Substantia nigra (tissue), 51 donors: ENCODE measurements at places on chromosomes 7 and 10.

- DNase-seq, result no peak
These were observed 1.0 kb upstream of the ENO4 start for GRCh38 chr10:116848032-116848943.

- no peak for DNase-seq
These were observed 1157.4 kb upstream of the AUTS2 start for GRCh38 chr7:68440866-68441265.

GRCh38 chr10:97018251-97019212, 167.2 kb downstream of the SLIT1 start:
- no peak for DNase-seq

DNA sequence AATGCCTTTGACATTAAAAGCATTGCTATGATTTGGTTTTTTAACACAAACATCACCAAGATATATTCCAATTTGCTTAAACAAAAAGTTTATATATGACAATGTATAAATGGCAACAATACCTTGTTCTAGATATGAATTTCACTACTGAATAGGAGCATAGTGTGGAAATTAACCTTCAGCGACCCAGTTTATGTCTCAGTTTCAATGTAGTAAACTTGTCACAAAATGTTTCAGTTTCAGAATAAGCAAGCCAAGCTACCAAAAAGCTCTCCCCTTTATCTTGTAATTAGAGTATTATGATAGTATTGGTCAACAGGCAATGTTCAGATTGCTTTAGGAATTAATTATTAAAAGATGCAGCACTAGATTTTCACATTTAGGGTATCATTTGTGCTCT, 99.6 kb upstream of the PCDH15 start:
- DNase-seq, result no peak

DNA sequence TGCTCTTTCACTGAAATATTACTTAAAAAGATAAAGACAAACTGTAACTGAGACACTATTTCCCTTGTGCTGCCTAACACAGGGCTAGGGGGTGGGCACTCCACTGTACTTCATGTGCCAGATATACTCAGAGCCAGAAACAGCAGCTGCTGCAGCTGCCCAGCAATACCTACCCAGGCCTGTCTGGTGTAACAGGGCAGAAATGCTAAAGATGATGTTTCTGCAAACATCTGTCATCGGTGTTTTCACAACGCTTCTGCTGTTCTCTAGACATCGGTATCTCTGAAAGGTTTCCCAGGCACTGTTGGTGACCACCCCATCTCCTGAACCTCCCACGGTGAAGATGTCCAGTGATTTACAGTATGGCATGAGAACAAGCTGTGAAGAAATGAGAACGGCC, 42.7 kb downstream of the LAMB1 start:
- no peak for DNase-seq

DNA sequence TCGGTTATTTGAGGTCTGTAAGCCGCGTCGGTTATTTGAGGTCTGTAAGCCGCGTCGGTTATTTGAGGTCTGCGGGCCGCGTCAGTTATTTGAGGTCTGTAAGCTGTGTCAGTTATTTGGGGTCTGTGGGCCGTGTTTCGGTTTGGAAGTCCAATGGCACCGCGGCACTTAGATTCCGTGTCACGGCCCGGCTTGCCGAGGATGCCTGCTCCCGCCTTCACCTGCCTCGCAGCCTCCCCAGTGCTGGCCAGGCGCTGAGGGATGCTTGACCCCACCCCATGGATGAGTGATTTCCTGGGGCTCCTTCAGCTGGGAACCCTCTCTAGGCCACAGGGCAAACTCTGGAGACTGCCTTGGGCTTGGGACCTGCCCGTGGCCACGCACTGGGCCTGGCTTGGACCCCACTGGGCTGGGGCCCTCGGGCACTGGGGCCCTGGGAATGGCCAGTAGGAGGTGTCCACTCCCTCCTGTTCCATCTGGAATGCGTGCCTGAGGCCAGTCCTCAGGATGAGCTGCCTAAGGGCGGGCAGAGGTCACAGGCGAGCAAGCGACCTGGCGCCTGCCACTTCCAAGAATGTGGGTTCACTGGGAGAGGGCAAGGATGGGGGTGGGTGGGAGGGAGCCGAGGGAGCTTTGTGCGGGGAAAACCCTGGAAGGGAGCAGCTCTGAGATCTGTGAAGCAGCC, 25.6 kb downstream of the ADGRA1 start:
- no peak for DNase-seq

- DNase-seq, result no peak
These were observed 417.9 kb downstream of the IPMK start for GRCh38 chr10:57849691-57850357.
